Stimulated activated CD4-positive, alpha-beta T cell treated with anti-CD3 and anti-CD28 coated beads, Interleukin-15, amount 100 ng/mL, for 1 hour (primary cell): ENCODE measurements at places on chromosomes 2 and 18.

- DNase-seq: no peak
Observed at GRCh38 chr2:43605851-43606250, 10.0 kb upstream of the THADA start.

GRCh38 chr2:229201521-229201920, 69.6 kb downstream of the PID1 start:
- DNase-seq: no peak

- DNase-seq: no peak
Observed at GRCh38 chr18:6943143-6943542, 174.5 kb downstream of the LAMA1 start.

DNA sequence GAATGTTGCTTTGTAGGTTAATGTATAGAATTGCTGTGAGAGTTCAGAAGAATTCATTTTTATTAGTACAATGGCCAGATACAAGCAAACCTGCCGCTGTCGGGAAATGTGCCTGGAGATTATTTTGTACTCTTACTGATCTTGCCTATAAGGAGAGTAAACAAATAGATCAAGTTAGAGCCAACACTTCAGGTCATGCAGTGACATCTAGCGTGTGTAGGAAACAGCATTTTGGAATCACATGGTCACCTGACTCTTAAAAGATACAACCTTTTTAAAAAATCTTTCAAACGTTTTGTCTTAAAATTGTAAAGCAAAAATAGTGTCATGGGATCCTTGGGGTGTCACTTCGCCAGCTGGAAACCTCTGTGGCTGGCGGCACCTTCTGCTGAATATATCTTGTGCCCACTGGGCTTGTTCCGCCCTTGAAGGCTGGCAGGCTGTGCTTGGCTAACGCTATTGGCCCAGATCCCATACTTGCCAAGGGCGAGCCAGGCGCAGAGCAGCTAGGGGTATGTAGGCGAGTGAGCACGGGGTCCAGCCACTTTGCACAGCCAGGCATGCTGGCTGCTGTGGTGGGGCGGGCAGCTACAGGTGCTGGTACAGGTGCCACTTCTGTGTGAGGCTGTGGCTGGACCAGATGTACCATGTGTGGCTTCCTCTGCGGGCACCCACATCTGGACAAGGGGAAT, 19.5 kb upstream of the RPRM start:
- no peak for DNase-seq

- no peak for DNase-seq
Observed at GRCh38 chr2:91477731-91478672, 2786.5 kb downstream of the RPIA start.
